Natural killer cell treated with Interleukin-12 subunit alpha and Interleukin-12 subunit beta and Interleukin-15 and Interleukin-18, amount 100 ng/mL, for 72 hours (primary cell): ENCODE measurements at places on chromosomes 4 and X.

DNA sequence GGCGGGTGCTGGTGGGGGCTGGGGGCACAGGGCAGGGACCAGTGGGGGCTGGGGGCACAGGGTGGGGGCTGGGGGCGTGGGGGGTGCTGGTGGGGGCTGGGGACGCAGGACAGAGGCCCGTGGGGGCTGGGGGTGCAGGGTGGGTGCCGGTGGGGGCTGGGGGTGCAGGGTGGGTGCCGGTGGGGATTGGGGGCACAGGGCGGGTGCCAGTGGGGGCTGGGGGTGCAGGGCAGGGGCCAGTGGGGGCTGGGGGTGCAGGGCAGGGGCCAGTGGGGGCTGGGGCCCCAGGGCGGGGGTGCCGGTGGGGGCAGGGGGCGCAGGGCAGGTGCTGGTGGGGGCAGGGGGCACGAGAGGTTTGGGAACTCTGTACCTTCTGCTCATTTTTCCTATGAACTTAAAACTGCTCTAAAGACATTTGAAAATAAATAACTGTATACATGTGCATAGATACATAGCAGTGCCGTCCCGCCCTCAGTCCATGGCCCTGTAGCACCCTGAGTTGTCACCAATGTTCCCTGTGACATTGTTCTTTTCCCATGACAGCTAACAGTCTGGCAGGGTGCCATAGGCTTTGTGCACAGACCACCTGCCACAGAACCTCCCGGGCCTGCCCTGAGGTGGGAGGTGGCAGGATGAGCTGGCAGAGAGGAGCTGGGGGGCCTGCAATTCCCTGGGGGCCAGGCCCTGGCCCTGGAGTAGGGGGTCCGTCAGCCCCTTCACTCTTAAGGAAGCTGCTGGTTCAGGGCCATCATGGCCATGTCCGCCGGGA lies 35.6 kb upstream of the ADRA2C start:
- DNase-seq, result no peak

DNA sequence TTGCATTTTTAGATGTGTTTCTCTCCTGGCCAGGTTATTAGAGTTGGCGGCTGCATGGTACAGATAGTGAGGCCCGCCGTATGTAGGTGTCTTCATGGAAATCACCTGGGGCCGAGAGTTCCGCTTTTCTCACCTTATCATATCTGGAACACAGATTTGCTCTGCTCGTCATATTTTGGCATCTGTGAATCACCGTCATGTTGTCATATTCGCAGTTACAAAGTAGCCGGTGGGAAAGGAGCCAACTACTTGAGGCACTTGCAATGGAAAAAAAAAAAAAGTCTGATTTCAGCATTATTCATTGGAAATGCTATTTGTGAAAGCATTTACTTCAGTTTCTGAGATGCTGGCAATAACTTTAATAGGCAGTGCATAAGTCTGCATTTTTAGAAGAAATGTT lies 1715.2 kb upstream of the TENM3 start:
- DNase-seq, result no peak

DNA sequence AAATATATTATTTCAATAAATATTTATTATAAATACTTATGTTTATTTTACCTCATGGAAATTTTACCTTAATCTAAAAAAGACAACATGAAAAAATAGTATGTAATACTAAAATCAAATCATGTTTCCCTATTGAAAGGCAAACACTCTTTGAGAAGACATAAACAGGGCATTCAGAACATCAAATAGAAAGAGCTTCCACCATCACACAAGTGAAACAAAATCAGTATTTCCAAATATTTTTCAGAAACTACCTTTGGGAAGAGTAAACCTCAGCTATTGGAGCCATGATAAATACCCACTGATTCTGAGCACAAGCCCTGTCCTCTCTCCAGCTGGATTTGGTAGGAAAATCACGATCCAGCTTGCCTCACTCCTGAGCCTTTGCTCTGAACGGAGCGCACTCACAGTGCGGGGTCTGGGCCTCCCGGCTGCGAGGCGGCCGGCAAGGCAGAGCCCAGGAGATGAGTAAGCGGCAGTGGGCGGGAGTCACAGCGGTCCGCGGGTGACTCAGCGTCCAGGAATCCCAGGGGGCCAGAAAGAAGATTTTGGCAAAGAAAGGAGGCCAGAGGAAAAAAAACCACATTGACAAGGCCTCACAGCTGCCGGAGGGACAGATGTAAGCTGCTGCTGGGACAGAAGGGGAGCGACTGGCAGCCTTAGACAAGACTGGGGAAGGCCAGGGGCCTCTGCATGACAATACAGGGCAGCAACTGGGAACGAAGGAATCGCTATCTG lies 14.7 kb upstream of the ANXA5 start:
- DNase-seq, result peak; percentile 83

DNA sequence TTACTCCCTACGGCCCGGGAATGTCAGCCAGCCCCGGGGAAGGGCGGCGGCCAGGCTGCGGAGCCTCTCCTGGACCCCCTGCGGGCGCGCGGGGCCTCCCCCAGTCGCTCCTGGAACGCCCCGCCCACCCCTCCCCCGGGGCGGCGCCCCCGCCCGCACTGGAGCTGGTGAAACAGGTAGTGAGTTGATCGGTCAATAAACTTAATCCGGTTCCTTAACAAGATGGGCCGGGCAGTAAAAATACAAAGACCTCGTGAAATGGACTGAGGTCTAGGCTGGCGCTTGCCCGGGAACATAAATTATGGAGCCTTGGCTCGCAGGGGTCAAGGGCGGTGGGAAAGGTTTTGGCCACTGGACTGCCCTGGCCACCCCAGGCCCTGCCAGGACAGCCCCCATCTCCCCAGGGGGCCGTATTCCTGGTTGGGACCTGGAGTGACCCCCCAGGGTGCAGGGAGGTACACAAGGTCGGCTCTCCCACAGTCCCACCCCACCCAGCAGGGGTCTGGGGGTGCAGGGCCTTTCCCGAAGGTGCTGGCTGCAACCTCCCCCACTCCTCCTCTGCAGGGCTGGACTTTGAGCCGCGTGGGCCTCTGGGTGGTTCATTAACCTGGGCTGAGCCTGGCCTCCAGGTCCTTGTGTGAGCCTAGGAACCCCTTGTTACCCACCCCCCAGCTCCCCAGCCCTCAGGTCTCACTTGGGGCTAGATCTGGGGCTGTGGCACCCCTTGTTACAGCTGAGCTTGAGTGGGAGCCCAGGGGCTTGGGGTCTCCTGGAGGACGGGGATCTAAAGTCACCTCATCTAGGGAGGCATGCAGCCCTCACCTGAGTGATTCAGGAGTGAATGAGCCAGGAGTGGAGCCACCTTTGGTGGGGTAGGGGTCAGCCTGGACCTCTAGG lies 2.5 kb downstream of the FGFR3 start:
- no peak for DNase-seq

- DNase-seq, result no peak
These were observed 74.9 kb upstream of the SCML1 start for GRCh38 chrX:17662391-17662790.

GRCh38 chrX:16603822-16604221 lies 46.1 kb upstream of the S100G start:
- DNase-seq, result no peak

DNA sequence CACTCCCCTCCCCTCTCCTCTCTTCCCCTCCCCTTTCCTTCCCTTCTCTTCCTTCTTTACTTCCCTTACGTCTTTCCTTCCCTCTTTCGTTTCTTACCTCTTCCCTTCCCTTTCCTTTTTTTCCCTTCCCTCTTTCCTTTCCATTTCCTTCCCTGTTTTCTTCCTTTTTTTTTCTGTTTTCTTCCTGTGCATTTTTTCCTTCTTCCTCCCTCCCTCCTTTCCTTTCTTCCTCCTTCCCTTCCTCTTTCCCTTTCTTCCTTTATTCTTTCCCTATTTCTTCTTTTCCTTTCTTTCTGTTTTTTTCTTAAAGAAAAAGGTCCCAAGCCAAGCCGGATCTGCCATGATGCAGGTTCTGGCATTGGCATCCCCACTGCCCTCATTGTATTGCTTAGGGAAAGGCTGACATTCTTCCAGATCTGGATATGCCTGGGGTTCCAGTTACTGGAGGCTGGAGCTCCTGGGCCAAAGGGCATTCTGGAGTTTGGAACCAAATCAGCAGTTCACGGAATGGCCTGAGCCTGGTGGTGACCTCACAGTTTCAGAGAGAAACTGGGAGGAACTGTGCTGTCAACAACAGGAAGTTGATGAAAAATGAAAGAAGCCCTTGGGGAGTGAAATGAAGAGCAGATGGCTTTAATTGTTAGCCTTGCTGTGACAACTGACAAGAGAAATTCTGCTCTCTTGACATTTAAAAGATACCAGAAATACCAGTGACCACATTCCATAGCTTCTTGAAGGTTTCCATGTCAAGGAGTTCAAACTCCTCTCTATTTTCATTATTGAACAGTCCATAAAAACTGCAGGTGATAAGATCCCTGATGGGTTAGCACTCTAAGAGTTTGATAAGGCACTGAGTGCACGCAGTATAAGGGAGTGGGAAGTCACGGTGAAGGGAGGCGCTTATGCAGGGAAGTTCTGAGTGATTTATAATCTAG lies 622.1 kb downstream of the SPRY1 start:
- DNase-seq, result no peak

- no peak for DNase-seq
These were observed 21.8 kb downstream of the WDR1 start for GRCh38 chr4:10094841-10095240.
